ENCODE measurements at places on chromosomes 2 and 18. TPM values are rescaled to one million over a fixed set of nuclear protein-coding genes. Genes with fewer than 3 reads are reported as not detected.

The SLC4A3 gene
- total RNA-seq, result 1.3 TPM

The LHCGR gene
- total RNA-seq, result 5.6 TPM

The EN1 gene
- not detected for total RNA-seq

The GLB1L gene
- 12.0 TPM for total RNA-seq

The DDX18 gene
- total RNA-seq, result 56.7 TPM

The SERPINB2 gene
- total RNA-seq, result not detected

The SLC9A4 gene
- 2.9 TPM for total RNA-seq

The TEKT4 gene
- total RNA-seq, result not detected

The RAB17 gene
- 1.7 TPM for total RNA-seq

The DOK6 gene
- total RNA-seq, result 22.6 TPM

The PPP1R1C gene
- 3.4 TPM for total RNA-seq

The MYO5B gene
- total RNA-seq, result 8.8 TPM

The DES gene
- 1,909 TPM for total RNA-seq

The MLPH gene
- total RNA-seq, result 11.7 TPM

The ATP6V1C2 gene
- total RNA-seq, result 0.21 TPM

The CDH2 gene
- total RNA-seq, result 18.7 TPM

The SOWAHC gene
- total RNA-seq, result 28.2 TPM

The ZNF396 gene
- total RNA-seq, result 4.0 TPM
